ENCODE measurements at places on chromosomes 12 and 14. TPM values are rescaled to one million over a fixed set of nuclear protein-coding genes. Genes with fewer than 3 reads are reported as not detected.

DNA sequence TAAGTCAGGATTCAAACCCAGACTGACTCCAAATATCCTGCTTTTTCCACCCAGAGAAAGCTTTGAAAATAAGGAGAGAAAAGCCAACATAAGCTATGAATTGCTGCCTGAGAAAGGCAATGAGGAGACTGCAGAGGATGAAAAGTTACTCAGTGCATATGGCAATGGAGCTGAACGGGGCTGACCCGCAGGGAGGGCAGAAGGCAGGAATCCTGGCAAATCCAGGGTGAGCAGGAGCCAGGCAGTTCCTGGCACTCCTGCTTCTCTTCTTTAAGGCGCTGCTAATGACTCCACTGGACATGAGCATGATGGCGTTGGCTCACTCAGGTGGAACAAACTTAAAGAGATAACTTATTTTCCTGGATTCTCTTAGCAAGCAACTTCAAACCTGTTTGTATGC lies 95.2 kb upstream of the TMCC3 start:
- no peak for DNase-seq

DNA sequence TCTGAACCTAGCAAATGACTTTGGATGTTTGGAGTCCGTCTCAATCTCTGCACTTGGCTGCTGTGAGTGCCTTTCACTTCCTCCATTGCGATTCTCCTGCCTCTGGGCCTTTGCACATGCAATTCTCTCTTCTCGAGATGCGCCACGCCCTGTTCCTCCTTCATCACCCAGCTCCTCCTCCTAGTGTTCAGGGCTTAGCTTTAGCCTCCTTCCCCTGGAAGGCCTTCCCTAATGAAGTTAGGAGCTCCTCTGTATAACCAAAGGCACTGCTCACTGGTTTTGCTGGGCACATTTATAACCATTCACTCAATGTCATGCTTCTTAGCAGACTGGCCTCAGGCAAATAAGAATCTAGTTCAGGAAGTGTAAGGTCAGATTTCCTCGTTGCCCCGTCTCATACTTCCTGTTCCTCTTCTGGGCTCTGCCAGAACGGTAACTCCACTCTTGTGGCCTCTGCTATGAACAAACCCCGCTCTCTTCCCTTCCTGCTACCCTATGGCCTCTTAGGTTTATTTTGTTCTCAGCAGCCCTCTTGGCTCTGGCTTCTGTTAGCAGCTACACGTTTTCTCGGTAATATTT lies 171.4 kb downstream of the CRADD start:
- no peak for DNase-seq

GRCh38 chr14:42626986-42627385 lies 1020.3 kb downstream of the LRFN5 start:
- peak; percentile 12 for DNase-seq

DNA sequence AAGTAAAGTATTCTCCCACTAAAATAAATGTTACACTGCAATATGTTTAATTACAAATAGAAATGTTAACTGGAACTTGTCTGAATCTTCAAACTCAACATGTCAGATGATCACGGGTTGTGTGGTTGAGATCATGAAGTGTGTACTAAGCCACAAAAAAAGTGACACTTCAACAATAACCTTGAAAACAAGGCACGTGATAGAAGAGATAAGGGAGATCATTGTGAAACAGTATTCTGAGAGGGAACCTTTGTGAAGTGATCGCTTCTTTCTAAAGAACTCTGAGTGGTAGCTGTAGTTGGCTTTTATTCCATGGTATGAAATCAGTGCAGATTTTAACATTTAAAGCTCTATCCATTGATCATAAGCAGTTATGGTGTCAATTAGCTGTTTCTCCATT lies 60.0 kb downstream of the LIN52 start:
- DNase-seq = no peak

GRCh38 chr14:50666772-50667683 lies 1.1 kb downstream of the SAV1 start:
- DNase-seq = no peak

- DNase-seq = peak; percentile 22
Observed at GRCh38 chr12:131896080-131896810, 1.8 kb downstream of the ULK1 start.

- DNase-seq = no peak
Observed at GRCh38 chr12:72453550-72453949, 181.4 kb downstream of the TRHDE start.

- no peak for DNase-seq
Observed at GRCh38 chr14:62854951-62855350, 190.3 kb downstream of the KCNH5 start.

- DNase-seq = no peak
Observed at GRCh38 chr12:295132-295531, 32.5 kb upstream of the SLC6A13 start.

GRCh38 chr12:51482929-51483697 lies 58.5 kb downstream of the SLC4A8 start:
- no peak for DNase-seq

GRCh38 chr14:103516426-103517173 lies 6.0 kb downstream of the CKB start:
- DNase-seq = no peak

- DNase-seq = no peak
Observed at GRCh38 chr14:93857081-93857480, 68.8 kb upstream of the PRIMA1 start.

- DNase-seq = no peak
Observed at GRCh38 chr14:52119030-52119429, 50.2 kb upstream of the NID2 start.

GRCh38 chr14:23009939-23010726 lies at the start of gene C14orf93:
TSS of gene C14orf93 (minus strand) at chr14:23010143. CDS start at chr14:22999023, 11,120 bp downstream.
- no peak for DNase-seq

DNA sequence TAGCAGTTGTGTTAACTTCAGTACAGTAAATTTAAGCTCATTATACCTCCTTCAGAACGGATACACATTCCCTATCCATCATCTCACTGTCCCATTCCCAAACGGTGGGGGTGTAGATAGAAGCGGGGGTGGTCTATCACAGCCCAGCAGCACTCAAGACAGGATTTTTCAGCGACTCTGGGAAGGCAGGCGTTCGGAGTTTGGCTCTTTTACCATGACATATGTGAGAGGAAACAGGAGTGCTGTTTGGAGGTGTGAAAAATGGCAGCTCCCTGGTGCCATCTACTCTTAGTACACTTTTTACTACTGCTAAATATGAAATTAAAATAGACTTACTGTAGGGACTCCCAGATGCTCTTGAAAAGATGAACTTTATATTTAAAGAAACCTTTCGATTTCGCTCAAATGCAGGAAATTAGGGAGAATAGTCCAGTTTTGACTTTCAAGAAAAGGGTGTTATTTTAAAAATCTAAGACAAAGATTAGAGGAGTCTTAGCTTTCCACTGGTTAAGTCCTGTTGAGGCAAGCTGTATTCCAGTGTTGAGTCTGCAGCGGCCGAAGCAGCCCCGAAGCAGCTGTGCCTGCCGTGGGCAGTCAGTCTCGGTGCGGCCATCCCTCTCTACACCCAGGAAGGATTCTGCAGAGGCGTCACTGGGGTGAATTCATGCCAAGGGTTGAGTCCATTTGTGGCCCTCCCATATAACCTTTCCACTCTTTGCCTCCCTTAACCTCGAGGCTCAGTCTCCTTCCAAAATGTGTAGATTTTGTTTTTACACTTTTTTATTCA lies 42.1 kb downstream of the KCNMB4 start:
- no peak for DNase-seq

GRCh38 chr12:28793581-28794151 lies 355.4 kb upstream of the FAR2 start:
- DNase-seq = no peak

GRCh38 chr14:24673534-24674203 lies 39.7 kb upstream of the GZMB start:
- DNase-seq = no peak

Gene SLC24A4
- not detected for total RNA-seq

Gene ZNF605
- total RNA-seq = 5.1 TPM

Gene OR4E2
- not detected for total RNA-seq

Gene FGF6
- total RNA-seq = not detected

Gene RNASE7
- 0.86 TPM for total RNA-seq

Gene KLRG1
- total RNA-seq = 0.65 TPM

Gene MYF6
- 0.14 TPM for total RNA-seq

Gene NAB2
- total RNA-seq = 15.9 TPM

Gene SPTB
- total RNA-seq = 0.36 TPM

Gene OR4K15
- total RNA-seq = not detected

Gene SERPINA1
- 15.3 TPM for total RNA-seq

Gene RPL10L
- not detected for total RNA-seq

Gene ERH
- 163 TPM for total RNA-seq

Gene ADSS1
- 2.3 TPM for total RNA-seq

Measured in epithelial cell of proximal tubule (primary cell).